ENCODE measurements at places on chromosomes 12 and 14.

DNA sequence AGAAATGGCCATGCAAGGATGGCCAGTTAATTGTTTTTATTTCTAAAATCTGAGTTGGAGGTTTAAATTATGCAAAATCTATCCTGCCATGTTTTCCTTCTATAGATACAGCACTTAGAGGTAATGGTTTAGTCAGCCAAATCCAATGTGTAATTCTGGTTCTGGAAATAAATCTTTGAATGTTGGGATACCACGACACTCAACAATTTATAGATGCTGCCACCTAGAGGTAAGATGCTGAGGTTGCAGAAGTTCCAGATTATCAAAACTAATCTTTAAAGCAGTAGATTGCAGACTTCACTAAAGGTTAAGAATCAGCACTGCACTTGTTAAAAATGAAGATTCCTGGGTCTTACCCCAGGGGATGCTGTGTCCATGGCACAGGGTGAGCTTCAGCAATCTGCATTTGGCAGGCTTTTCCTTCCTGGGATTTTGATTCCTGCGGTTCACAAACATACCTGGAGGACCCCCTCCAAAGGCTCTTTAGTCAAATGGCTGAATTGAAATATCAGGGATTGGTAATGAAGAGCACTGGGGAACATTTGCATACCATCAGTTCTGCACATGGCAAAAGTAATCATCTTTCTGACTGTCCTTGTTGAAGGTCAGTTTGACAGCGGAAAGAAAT lies 53.4 kb upstream of the ANO4 start:
- peak; percentile 17 for DNase-seq

GRCh38 chr12:108375986-108376663 lies 37.0 kb upstream of the CMKLR1 start:
- DNase-seq: no peak

GRCh38 chr12:5650829-5651461 lies 219.0 kb downstream of the NTF3 start:
- no peak for DNase-seq

DNA sequence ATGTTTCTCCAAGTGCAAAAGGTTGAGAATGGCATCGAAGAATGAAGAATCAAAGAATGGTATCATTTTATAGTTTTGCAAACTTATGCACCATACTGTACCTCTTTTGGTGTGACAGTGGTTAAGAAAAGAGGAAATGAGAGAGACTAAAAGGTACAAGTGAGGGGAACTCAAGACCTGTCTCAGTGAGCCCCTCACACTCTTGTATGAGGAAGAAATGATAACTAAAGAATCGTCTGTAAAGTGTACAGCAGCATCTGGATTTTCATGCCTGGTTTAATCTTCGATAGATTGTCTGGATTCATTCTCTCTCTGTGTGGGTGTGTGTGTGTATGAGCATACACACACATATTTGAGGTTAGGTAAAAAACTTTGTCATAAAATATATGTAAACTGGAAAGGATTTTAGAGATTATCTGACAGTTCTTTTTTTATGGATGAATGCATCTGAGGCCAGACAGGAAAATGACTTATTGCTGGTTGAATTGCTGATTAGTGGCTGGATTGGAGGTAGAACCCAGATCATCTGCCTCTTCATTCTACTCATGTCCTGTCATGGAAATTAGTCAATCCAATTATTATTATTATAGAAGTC lies 16.0 kb upstream of the SLC38A2 start:
- DNase-seq: no peak

DNA sequence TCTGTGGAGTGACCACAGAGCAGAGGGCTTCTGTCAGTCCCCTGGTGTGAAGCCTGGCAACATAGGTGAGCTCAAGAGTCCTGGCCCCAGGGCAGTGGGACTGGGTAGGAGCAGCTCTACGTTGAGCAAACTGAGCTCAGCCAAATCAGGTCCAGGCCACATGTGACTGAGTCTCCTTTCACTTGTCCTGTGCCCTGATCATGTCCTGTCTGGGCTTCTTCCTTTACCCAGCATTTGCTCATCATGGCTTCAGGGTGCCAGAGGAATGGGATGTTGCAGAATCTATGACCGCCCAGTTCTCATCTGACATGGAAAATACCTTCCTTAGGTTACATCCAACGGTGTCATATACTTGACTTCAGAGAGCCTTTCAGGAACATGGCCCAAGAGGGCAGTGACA lies 66.4 kb upstream of the GPATCH2L start:
- DNase-seq: no peak

- no peak for DNase-seq
These were observed 8.2 kb upstream of the A2M start for GRCh38 chr12:9123781-9124382.

DNA sequence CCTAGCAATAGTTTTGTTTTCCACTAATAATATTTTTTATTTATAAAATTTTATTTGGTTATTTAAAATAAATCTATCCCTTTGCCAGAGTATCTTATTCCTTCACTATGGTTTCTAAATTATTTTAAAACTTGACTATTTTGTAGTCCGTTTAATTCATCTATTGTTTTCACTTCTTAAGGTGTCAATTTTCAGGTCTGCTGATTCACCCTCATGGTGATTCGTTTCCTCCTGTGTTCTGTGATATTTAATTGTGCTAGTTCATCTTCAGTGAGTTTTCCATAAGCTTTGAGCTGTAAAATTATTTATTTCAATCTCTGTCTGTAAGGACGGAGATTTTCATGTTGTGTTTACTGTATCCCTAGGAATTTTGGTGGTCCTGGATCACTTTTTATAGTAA lies 70.6 kb downstream of the SNAPC1 start:
- no peak for DNase-seq

- DNase-seq: no peak
These were observed 432.1 kb downstream of the C12orf50 start for GRCh38 chr12:87597114-87597513.

GRCh38 chr12:92735131-92735721 lies 32.4 kb downstream of the PLEKHG7 start:
- DNase-seq: no peak

Data from inflammatory macrophage (primary cell).